ENCODE measurements at places on chromosomes 1 and 21. TPM values are rescaled to one million over a fixed set of nuclear protein-coding genes. Genes with fewer than 3 reads are reported as not detected.

Gene CSMD2
- total RNA-seq = 9.3 TPM

Gene ADAMTSL4
- 7.0 TPM for total RNA-seq

Gene ZNF496
- 18.4 TPM for total RNA-seq

Gene LCE3E
- total RNA-seq = not detected

Gene MAP3K7CL
- 3.7 TPM for total RNA-seq

Gene ZYG11A
- 0.22 TPM for total RNA-seq

Gene WDR64
- under 0.01 TPM for total RNA-seq

Gene GBP6
- total RNA-seq = not detected

Gene BCAR3
- total RNA-seq = 19.6 TPM

Gene WNT3A
- not detected for total RNA-seq

Gene PRDM16
- 10.7 TPM for total RNA-seq

Gene USH2A
- total RNA-seq = under 0.01 TPM

Gene ATF3
- total RNA-seq = 1.6 TPM

Gene C1orf185
- total RNA-seq = not detected

Gene NGF
- total RNA-seq = 7.2 TPM

Gene SPRR3
- total RNA-seq = not detected

Gene CCDC27
- not detected for total RNA-seq

Gene OSCP1
- 13.3 TPM for total RNA-seq

Gene CLEC20A
- total RNA-seq = not detected

Gene HJV
- not detected for total RNA-seq

Gene SFN
- total RNA-seq = 0.78 TPM

Gene USP33
- 105 TPM for total RNA-seq

Gene CALML6
- 0.22 TPM for total RNA-seq
